ENCODE measurements at places on chromosomes 1 and 21.

DNA sequence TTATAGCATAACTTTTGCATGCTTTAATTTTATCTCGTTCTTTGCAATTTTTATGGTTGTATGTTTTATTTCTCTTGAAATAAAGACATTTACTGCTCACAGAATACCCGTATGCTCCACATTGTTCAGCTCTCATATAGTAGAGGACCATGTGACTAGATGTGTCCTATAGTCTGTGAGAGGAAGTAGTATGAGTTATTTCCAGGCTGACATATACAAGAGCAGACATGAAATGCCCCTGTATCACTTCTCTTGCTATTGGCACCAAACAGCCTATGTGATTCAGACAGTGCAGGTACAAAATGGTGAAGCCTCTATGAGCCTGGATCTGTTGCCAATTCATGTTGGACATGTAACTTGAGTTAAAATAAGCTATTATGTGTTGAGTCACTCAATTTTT, 5.8 kb upstream of the FCRL5 start:
- no peak for DNase-seq

DNA sequence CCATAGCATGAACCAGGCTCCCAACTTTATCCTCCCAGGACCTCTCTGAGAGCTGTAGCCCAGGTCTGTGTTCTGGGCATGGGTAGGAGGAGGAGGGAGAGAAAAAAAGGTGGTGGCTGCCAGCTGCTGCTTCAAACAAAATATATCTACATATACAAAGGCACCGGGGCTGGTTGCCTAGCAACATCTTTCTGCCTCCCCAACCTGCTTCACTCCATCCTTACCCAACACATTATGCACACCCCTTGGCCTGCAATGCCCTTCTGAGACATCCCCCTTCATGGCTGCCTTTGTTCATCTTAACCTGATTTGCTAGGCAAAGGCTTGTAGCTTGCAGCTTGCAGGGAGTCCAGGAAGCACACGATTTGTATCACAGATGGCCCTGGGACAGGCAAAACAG, 27.2 kb upstream of the ATP1A1 start:
- DNase-seq: no peak

DNA sequence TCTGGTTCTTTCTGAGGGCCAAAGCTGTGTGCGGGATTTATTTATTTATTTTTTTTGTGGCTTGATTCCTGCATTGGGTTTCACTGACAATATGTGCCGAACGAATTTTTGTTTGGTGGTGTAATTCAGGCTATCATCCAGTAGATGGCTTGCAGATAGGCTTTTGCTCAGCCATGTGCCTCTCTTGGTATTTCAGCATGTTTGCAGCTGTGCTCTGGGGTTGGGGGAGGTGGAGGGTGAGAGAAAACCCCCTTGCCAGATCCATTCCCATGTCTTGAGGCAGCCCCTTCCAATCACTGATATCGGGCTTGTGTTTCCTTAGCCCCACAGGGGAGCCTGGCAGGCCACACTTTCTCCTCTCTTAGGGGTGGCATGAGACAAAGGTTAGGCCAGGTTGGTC, 302.4 kb downstream of the PTGER3 start:
- DNase-seq: no peak

GRCh38 chr1:64263856-64264255, 60.4 kb downstream of the UBE2U start:
- DNase-seq: no peak

GRCh38 chr1:207828485-207829158, 76.8 kb downstream of the CD46 start:
- peak; percentile 78 for DNase-seq

- no peak for DNase-seq
Measured at GRCh38 chr1:60126723-60127122, 53.2 kb upstream of the C1orf87 start.

- DNase-seq: no peak
Measured at GRCh38 chr1:36203554-36204346, 20.5 kb upstream of the THRAP3 start.

- DNase-seq: no peak
Measured at GRCh38 chr1:22841860-22842281, 130.8 kb downstream of the LACTBL1 start.

GRCh38 chr1:98478121-98478520, 183.4 kb upstream of the SNX7 start:
- DNase-seq: no peak

- no peak for DNase-seq
Measured at GRCh38 chr1:40927781-40928180, 51.7 kb upstream of the CTPS1 start.

DNA sequence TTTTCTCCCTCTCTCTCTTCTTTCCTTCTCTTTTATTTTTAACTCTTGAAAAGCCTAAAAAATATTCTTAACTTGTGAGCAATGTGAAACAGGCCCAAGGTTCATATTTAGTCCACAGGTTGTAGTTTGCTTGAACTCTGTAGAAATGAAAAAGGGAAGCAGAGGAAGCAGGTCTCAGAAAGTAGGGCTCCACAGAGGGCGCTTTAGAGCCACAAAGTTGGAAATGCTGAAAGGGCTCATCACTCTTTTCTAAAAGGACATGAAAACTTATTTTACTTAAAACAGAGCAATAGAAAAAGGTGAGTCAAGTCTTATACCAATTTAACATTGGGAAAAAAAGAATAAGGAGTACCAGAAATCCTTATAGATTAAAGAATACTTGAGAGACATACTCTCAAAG, 247.0 kb downstream of the USP25 start:
- DNase-seq: no peak

- peak; percentile 91 for DNase-seq
Measured at GRCh38 chr1:226679853-226680516, 59.1 kb downstream of the ITPKB start.

GRCh38 chr1:241081473-241081872, 275.5 kb downstream of the RGS7 start:
- DNase-seq: no peak

DNA sequence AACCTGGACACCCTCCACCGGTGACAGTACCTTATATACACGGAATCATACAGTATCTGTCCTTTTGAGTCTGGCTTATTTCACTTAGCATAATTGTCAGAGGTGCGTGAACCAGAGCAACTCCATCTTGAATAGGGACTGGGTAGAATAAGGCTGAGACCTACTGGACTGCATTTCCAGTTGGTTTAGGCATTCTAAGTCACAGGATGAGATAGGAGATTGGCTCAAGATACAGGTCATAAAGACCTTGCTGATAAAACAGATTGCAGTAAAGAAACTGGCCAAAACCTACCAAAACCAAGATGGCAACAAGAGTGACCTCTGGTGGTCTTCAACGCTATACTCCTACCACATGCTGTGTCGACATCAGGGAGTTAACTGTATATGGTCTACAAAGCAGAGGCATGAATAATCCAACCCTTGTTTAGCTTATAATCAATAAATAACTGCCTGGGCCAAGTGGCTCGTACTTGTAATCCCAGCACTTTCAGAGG, 1.4 kb upstream of the FDPS start:
- DNase-seq: no peak

GRCh38 chr1:201708691-201709090, 120.3 kb upstream of the IPO9 start:
- DNase-seq: no peak

- DNase-seq: no peak
Measured at GRCh38 chr1:23187637-23188036, 19.0 kb upstream of the LUZP1 start.

DNA sequence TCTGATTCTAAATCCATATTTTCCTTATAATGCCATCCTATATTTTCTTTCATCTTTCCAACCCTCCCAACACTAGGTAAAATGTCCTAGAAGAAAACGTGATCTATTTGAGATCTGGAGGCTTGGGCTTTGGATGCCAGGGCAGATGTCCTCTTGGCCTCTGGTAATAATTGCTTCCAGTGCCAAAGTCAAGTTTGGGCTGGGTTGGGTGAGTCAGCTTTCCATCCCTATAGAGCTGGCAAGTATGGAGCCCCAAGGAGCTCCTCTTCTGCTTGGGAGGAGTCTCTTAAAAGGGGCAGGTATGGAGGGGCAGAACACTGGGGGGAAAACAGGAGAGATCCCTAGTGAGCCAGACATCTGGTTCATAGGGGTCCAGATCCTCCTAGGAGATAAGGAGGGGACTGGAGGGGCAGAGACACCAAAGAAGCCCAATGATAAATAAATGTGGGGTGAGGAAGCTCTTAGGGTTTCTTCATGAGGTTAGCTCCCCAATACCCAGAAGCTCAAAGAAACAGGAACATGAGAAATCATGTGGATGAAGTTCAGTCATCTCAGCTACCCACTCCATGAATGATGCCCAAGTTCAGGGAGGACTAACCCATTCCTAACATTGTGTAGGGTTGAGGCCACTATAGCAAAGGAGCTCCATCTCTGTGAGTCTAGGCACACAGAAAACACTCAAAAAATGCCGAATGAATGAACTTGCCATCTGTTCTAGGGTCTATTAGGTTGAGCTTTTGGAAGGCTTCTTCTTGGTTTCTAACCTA, 3.5 kb downstream of the C1orf116 start:
- no peak for DNase-seq

DNA sequence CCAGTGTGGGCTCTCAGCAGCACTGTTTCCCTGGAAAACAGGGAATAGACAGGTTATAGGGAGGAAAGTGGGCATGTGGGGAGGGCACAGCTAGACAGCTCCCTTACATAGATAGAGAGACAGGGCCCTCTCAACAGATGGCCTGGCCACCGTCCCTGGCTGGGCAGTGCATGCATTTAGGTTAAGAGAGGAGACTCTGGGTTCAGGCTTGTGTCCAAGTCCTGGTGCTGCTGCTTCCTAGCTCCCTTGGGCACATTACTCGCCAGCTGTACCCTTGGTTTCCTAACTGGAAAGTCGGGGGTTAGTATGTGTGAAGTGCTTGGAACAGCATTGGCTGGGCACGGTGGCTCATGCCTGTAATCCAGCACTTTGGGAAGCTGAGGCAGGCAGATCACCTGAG, 9.1 kb downstream of the PLOD1 start:
- DNase-seq: no peak

GRCh38 chr1:105172788-105173187, 1423.1 kb downstream of the AMY1C start:
- DNase-seq: no peak

GRCh38 chr1:169585181-169585580, 1.1 kb downstream of the F5 start:
- DNase-seq: no peak

DNA sequence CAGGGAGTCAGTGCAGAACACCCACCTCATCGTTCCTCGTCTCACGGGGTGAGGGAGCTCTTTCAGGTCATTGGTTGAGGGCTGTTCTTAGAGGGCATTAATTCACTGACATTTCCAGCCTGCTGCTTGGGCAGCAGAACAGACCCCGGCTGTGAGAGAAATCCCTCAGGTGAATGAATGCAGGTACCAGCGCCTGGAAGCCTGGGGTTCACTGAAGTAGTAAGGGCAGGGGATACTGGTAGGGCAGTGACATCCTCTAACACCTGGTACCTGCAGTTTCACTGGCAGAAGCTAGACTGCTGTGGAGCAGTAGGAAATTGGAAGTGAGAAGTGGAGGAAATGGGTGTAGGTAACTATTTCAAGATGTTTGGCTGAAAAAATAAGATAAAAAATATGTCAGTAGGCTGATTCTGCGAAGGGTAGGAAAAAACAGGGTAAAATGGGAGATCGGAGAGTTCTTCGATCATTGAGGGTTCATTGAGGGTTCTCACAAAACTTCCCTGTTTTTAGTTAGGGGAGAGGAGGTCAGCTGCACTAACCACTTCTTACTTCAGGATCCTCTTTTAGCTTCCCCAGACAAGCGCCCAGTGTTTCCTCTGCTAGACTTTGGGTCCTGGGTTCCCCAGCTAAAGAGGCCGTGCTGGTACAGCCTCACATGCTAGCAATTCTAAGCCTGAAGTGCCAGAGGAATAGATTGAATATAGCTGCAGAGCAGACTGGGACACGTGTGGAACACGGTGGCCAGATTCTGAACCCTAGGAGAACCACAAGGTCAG, 55.2 kb downstream of the RNF220 start:
- no peak for DNase-seq

DNA sequence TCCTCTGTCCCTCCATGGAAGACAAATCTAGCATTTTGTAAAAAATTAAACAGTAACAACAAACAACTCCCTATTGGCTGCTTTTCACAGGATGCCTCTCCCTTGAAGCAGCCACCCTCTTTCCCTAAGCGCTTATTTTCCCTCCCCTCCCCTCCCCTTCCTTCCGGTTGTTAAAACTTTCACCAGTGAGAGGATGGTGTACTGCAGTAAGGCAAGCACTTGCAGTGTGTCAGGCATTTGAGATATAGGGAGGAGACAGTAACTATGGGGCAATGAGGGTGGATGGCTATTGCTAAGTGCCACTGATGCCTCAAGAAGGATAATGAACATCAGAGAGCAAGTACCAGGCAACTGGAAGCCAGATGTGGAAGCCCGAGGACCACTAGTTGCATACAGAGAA, 19.1 kb upstream of the KIAA1614 start:
- no peak for DNase-seq

GRCh38 chr1:6904476-6905170, 119.4 kb downstream of the CAMTA1 start:
- no peak for DNase-seq

GRCh38 chr1:30798389-30799232, 41.0 kb upstream of the LAPTM5 start:
- DNase-seq: no peak

DNA sequence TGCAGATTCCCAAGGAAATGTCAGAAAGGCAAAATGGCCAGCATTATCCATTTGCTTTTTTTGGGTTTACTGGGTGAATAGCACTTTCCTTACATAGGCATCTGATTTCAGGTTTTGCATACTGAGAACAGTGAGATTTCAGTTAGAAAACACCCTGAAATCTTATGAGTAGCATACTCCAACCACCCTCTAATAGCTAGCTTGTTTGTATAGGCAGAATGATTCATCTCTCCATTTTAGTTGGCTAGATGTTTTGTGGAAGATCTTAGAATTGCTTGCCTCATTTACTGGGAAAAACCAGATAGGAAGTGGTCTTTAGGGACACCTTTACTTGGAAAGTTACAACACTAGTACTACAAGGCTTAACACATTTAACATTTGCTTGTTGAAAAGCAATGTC, 10.4 kb downstream of the KYAT3 start:
- DNase-seq: no peak

- DNase-seq: no peak
Measured at GRCh38 chr1:25055324-25055780, 125.3 kb upstream of the RUNX3 start.

DNA sequence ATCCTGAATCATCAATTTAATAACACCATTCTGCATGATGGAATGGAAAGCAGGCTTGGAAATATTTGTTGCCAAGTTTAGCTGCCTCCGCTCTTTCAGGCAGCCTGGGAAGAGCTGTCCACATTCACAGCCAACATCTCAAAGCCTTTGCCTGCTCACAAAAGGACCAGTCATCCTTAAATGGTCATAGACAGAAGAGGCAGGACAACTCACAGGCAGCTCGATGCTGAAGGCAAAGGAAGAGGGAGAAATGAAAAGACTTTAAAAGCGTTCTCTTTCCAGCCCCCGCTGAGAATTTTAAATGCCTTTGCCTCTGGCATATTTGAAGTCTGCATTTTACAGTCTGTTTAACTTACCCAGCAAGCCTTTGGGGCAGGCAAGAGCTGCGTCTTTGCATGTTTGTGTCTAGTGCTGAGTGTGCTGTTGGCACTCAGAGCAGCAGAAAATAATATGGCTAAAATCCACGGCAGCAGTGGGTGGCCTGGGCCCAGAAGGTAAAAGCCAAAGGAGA, 68.9 kb downstream of the NMNAT2 start:
- no peak for DNase-seq
